GM18507 (cell line): ENCODE measurements at places on chromosomes 12 and 14.

DNA sequence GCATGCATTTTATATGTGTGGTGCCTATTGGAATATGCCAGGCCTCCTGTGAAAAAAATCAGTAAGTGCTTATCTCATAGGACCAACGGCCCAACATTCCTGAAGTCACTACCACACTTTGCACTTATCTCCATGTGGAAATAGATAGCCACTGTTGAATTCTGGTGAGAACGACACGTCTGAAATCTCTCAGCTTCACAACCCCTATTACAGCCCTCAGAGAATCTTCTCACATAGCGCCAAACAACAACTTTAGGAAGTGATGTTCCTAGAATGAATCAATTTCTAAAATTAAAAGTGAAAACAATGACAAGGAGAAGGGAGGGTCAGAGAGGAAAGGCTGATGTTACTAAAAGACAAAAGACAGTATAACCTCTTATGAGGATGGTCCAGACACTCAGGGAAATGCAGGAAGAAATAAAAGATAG, 270.8 kb upstream of the BTG1 start:
- DNase-seq: no peak

- DNase-seq: no peak
Measured at GRCh38 chr14:81936348-81936747, 402.7 kb upstream of the SEL1L start.

DNA sequence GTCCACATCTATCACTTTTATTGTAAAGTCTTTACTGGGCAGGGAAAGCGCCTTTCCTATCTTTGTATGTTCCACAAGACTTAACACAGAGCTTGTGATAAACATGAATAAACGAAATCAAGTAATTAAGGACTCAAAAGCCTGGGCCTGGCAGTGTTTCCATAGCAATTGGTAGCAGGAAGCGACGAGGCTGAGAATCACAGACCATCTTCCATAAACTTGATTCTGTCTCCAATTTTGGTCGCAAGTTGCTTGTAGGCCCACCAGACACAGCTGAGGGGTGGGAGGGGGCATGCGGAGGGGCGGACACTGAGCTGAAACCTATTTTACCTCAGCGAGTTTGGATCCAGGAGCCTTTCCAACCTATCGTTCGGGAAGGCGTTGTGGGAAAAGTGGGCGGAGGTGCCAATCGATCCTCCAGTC, 302 bp downstream of the CCDC38 start:
- DNase-seq: no peak

- DNase-seq: no peak
Measured at GRCh38 chr12:109461049-109461845, 15.9 kb downstream of the KCTD10 start.

DNA sequence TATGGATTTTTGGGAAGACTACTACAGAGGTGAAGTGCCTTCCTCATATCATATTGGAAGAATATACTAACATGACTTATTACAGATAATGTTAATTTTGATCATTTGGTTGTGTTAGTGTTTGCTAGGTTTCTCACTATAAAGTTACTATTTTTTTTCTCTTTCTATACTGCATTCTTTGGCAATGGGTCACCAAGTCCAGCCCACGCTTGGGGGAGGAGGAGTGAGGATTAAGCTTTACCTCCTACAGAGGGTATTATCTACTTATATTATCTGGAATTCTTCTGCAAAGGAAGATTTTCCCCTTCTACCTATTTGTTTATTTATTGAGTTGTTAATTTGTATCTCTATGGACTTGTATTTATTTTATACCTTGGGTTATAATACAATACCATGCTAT, 31.5 kb downstream of the SCN8A start:
- no peak for DNase-seq

- no peak for DNase-seq
Measured at GRCh38 chr12:52929538-52929937, 19.4 kb upstream of the KRT18 start.

GRCh38 chr14:54532111-54533012, 22.7 kb downstream of the CGRRF1 start:
- no peak for DNase-seq

- no peak for DNase-seq
Measured at GRCh38 chr12:6771509-6772330, 600 bp upstream of the LAG3 start.

GRCh38 chr12:81809829-81810595, 50.9 kb upstream of the PPFIA2 start:
- DNase-seq: no peak

GRCh38 chr14:52553002-52553670, 500 bp downstream of the GPR137C start:
- no peak for DNase-seq

- DNase-seq: no peak
Measured at GRCh38 chr14:28151926-28152325, 614.7 kb upstream of the FOXG1 start.

- DNase-seq: no peak
Measured at GRCh38 chr12:27571463-27571862, 47.5 kb downstream of the PPFIBP1 start.

DNA sequence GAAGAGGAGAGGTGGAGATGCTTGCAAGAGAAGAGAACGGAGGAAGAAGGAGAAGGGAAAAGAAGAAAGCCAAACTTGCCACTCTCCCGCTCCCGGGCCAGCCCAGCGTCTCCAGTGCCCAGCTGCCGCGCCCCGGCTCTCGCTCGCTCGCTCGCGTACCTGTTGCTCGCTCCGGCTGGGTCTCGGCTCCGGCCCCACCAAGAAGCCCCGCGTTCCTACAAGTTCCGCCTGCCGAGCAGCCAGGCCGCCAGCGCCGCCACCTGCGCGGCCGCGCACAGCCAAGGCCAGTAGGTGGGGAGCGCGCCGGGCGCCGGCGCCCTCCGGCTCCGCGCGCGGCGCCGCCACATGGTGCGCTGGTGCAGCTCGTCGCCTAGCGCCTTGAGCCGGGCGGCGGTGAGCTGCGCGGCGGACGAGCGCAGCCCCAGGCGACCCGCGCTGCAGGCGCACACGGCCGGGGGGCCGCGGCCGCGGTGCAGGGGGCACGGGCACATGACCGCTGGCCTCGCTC, 370 bp downstream of the HRK start:
- DNase-seq: peak; percentile 40

GRCh38 chr14:50871914-50872732, at the start of gene ABHD12B:
Gene ABHD12B (plus strand): TSS chr14:50872053. CDS start chr14:50872175, 122 bp downstream.
- DNase-seq: no peak

DNA sequence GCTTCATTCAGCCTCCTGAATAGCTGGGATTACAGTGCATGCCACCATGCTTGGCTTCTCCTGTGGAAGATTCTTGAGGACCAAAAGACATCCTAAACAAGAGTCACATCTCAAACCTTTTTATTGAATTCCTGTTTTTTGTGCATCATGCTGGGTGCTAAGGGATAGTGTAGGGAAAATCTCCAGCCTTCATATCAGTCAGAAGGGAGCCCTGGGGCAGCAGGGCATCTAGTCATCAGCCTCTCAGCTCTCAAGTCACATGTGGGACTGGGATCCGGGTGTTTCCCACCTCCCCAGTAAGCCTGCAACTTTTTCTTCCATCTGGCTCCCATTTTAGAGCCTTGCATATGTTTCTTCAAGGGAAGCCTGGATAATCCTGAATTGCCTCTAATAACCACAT, 25.1 kb upstream of the OASL start:
- no peak for DNase-seq

GRCh38 chr14:66482873-66483272, 3.3 kb upstream of the CCDC196 start:
- no peak for DNase-seq

DNA sequence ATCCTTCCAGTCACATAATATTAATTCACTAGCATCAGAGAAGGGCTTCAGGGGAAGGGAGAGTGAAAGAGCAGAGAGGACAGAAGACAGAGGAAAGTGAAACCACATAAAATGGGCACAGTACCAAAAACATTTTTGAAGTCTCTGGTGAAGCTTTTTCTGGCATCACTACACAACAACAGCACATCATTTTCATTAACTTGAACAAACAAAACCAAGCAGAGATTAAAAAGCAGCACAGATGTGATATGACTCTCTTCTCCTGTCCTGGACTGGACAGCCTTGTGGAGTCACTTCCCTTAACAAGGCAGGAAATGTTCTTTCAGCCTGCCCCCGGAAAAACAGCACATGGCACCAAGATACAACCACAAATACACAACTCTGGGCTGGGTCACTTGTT, 112.0 kb downstream of the TSPAN8 start:
- DNase-seq: no peak

- DNase-seq: no peak
Measured at GRCh38 chr12:40693207-40693821, 1.1 kb downstream of the CNTN1 start.

GRCh38 chr12:24352363-24352762, 402.9 kb upstream of the SOX5 start:
- DNase-seq: no peak

GRCh38 chr12:107847830-107848229, 73.3 kb downstream of the ASCL4 start:
- no peak for DNase-seq

DNA sequence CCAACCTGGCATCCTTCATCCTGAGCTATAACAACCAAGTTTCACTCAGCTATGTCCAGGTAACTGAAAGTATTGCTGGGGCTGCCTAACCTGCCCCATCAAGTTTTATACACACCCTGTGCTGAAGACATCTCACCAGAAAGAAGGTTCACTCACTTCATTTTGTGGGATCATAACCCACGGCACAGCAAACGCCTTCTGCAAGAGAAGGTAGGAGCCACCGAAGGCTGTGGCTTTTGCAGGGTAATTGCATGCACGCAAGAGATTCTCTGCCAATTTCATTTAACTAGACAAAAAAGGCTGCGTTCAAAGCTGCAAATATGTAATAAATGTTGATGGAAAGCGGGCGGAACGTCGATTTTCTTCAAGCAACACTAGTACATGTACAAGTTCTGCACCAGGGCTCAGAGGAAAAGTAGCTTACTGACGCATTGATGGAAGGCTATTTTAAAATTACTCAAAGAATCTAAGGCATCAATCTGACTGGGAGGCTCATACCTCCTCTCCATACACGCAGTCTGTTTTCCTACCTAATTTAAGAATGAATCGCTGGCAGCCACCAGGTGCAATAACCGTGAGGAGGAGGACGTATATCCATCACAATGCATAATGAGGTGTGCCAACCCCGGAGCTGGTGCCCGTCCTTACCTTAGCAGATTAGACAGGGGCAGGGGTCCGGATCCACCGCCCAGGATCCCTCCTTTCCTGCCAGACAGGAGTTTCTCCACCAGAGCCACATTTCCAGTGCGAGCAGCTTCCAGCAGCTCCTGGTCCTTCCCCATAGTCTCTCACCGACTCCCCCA, 1.1 kb downstream of the ANKS1B start:
- DNase-seq: no peak

DNA sequence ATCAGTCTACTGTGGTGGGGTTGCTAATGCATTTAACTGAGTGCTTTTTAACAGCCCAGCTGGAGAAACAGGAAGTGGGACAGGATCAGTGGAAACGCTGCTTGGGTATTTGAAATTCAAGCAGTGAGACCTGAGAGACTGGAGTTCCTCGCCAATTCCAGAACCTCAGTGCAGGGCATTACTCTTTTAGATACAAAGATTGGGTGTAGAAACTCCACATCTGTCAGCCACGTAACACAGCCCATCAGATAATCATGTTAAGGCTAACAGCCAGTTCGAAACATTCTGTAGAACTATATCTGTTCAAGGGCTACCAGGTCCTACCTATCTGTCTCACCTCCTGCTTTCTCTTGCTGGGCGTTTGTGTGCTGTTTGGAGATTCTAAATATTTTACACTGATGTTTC, 45.5 kb downstream of the RAD52 start:
- no peak for DNase-seq

DNA sequence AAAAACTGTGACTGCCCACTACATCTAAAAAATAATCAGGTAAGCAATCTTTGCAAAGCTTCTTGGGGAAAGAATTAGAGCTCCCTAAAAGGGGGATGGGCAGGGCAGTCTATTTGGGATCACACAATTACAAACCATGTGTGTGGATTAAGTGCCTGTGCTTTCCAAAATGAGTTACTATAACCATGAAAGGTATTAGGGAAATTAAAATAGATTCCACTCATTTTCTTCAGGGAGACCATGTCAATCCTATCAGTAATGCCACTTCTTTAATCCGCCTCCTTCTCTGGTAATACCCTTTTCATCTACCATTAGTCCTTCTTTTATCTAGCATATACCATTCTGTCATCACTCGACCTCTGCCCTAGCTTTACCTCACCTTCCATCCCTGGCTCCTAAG, 53.7 kb downstream of the PAWR start:
- no peak for DNase-seq

DNA sequence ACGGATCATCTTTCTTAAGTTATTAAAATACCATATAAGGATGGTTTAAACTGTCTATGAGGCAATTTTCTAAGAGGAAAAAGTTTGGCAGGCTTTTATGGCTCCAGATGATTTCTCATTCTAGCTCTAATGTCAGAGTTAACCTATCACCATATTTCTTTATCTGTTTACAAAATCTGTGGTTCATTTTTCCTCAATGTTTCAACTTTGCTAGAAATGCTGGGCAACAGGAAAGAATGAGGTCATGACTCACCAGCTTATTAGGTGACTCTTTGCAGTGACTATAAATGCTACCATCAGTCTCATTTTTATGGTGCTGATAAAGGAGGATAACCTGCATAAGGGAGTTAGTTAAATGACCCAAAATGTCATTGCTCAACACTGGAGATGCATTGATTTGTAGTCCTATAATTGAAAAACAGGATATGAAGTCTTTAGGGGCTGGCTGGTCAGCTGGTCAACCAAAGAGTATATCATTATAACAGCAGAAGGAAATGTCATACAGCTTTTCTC, 45.3 kb upstream of the RAP1B start:
- DNase-seq: no peak

GRCh38 chr14:102817942-102818940, 41.0 kb downstream of the TRAF3 start:
- DNase-seq: no peak

GRCh38 chr14:101017209-101017608, 113.7 kb upstream of the RTL1 start:
- DNase-seq: no peak

GRCh38 chr12:103742349-103742932, 98.6 kb downstream of the NT5DC3 start:
- no peak for DNase-seq

GRCh38 chr12:52324153-52324444, 2.9 kb upstream of the KRT83 start:
- no peak for DNase-seq

GRCh38 chr14:51216602-51217001, 23.4 kb upstream of the TMX1 start:
- no peak for DNase-seq

DNA sequence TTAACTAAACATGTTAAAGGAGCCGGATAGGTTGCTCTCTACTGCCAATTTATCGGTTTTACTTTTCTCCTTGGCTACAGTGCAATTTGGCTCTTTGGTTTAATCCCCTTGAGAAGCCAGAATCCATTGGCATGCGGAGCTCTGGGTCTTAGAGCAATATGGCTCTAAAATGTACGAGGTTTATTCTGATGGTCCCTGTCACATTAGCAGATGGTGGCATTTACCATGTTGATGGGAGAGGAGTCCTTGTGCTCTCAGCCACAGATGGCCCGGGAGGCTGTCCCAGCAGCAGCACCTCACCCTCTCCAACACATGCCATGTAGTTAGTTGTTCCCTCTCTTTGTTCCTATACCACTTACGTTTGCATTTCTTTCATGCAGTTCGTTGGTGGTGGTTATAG, 179.7 kb downstream of the RGS6 start:
- no peak for DNase-seq
